Bronchial epithelial cell (primary cell): ENCODE measurements at places on chromosomes 5 and 9.

DNA sequence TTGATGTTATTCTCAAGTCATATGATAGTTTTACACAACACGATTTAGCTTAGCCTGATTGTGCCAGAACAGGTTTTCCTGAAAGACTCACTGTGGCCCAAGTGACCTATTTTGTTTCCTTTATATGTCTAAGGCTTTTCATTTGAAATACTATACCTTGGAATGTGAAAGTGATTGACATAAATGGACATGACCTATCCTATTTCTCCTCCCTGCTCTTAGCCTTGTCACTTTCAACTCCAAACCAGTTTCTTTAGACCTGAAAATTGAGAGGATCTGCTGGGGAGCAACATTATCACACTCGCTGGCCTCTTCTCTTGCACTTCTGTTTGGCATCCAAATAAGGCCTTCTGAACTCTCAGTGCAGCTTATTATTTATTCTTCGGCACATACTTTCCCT, 496.8 kb downstream of the MAT2B start:
- peak; percentile 51 for DNase-seq

DNA sequence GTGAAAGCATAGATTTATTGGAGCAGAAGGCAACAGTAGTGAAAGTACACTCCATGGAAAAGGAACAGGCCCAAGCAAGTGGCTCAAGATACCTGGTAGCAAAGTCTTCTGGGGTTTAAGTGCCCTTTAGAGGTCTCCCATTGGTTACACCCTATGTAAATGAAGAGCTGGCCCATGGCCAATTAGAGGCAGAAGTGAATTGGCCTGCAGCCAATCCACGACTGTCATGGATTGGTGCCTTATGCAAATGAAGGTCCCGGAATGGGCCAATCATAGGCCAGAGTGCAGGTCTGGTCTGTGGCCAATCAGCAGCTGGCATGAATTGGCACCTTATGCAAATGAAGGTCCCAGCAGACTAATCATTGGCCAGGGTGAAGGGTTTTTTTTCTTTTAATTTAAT, 64.2 kb upstream of the PCSK5 start:
- DNase-seq = no peak

- no peak for DNase-seq
Measured at GRCh38 chr5:144142824-144143162, 27.7 kb downstream of the YIPF5 start.

GRCh38 chr5:154369682-154370081, 76.1 kb upstream of the SAP30L start:
- no peak for DNase-seq

DNA sequence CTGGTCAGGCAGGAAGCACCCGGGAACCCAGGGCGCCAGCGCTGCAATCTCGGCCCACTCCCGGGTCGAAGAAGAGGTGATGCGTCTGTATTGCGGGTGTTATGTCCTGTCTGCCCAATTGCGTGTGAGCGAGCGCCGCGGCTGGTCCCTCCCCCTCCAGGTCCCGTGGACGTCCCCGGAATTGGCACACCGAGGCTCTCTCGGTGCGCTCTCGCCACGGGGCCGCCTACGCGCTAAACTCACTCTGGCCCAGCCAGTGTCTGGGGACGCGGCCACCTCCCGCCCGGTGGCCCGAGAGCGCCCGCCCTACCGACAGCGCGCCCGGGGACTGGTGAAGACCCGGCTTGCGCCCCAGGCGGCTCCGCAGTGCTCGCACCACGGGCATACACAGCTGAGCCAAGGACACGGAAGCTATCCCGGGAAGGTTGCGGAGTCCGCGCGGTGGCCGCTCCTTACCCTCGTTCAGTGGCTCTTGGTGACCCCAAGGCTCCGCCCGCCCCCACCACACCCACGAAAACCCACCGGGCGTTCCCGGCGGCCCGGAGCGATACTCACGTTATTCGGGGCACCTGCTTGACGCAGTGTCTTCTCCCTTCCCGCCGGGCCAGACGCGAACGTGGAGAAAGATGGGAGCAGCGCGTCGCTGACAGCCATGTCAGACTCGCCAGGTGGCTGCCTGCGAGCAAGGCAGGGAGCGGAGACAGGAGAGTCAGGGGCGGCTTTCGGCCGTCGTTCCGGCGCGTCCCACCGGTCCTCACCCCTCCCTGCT, 1.0 kb downstream of the KLF4 start:
- DNase-seq = peak; percentile 37

GRCh38 chr5:120463991-120464626, at the start of gene PRR16:
TSS of gene PRR16 (plus strand) at chr5:120464300.
- peak; percentile 13 for DNase-seq

DNA sequence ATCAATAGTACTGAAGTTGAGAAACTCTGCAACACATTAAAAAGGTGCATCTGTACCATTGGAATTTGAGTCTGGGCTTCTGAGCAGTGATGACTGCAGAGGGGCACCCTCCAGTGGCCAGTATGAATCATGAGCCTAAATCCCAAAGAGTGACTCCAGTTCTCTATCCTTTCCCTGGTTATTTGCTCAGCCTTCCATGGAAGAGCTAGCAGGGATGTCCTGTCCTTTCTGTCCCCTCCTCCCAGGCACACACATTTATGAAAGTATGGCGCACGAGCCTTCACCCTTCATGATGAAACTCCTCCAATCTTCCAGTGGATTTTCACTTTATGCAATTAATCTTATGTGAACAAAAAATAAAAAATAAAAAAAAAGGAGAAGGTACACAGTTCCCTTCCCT, 81.0 kb downstream of the ESM1 start:
- peak; percentile 51 for DNase-seq

DNA sequence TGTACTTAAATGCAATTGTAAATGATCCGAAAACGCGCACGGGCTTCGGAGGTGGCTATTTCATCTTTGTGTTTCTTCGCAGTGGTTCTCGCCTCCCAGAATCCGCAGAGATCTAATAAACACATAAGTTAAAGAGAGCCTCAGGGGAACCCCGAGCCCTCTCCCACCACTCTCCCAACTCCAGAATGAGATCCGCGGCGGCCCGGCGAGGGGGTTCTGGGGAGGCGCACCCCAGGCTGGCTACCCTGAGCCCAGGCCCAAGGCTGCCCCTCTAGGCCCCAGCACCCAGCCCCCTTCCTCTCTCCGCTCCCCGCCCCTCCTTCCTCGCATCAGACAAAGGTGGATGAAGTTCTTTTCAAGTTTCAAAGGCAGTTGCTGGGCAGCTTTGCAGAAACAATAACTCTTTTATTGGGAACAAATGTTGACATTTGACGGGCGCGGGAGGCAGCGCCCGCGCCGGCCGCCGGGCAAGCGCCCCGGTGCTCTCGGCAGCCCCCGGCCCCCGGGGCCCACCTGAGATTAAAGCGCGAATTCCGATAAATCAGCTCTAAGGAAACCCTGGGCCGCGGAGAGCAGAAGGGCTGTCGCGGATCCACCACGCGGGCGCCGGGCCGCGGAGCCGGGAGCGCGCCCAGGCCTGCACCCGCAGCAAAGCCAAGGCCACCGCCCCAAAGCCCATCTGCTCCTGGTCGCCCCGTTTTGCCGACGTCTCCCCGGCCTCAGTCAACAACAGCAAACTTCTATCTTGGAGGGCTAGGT, 8.4 kb downstream of the IRX2 start:
- no peak for DNase-seq

GRCh38 chr5:855771-856530, 5.2 kb upstream of the ZDHHC11 start:
- DNase-seq = no peak

DNA sequence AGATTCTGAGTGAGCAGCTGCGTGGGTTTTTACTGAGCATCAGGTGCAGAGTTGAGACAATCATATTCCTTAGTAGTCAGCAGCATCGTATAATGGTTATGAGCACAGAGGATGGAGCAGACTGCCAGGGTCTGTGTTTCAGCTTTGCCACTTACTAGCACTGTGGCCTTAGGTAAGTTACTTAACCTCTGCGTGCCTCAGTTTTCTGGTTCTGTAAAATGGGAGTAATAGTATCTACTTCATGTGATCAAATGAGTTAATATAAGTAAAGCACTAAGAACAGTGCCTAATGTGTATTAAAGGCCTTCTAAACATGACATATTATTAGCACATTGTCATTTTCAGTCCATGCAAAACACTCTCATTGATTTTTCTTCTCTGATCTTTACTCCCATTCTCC, 4.8 kb upstream of the BTF3 start:
- no peak for DNase-seq

DNA sequence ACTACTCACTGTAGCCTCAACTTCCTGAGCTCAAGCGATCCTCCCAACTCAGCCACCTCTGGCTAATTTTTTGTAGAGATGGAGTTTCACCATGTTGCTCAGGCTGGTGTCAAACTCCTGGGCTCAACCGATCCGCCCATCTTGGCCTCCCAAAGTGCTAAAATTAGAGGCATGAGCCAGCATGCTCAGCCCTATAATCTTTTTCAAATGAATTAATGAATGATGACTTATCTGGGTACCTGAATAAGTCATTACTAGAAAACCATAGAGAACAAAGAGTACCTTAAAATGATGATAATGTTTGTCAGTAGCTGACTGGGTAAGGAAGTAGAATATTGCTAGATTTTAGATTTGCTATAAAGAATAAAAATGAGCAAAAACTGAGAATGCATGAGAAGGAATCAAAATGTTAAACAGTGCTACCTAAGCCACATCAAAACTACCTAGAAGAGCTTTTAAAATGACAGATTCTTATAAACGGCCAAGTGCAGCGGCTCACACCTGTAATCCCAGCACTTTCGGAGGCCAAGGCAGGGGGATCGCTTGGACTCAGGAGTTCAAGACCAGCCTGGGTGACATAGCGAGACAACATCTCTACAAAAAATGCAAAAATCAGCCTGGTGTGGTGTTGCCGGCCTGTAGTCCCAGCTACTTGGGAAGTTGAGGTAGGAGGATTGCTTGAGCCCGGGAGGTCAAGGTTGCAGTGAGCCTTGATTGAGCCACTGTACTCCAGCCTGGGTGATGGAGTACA, 13.6 kb downstream of the FNBP1 start:
- DNase-seq = peak; percentile 38

DNA sequence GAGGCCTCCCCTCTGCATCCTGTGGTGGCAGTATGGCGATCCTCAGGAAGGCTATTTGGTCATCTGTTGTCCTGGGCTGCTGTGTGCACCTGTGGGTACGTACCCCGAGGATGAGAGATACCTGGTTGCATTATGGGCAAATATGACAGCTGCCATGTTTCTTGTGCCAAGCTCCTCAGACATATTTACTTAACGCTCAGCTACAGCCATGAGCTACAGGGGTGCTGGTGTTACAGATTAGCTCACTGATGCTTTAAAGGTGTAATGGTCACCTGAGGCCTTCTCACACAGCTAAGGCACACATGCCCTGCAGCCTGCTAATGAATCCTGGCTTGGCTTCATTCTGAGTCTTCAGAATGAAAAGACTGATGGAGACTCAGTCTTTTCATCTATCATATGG, 12.0 kb downstream of the NDST1 start:
- DNase-seq = no peak

DNA sequence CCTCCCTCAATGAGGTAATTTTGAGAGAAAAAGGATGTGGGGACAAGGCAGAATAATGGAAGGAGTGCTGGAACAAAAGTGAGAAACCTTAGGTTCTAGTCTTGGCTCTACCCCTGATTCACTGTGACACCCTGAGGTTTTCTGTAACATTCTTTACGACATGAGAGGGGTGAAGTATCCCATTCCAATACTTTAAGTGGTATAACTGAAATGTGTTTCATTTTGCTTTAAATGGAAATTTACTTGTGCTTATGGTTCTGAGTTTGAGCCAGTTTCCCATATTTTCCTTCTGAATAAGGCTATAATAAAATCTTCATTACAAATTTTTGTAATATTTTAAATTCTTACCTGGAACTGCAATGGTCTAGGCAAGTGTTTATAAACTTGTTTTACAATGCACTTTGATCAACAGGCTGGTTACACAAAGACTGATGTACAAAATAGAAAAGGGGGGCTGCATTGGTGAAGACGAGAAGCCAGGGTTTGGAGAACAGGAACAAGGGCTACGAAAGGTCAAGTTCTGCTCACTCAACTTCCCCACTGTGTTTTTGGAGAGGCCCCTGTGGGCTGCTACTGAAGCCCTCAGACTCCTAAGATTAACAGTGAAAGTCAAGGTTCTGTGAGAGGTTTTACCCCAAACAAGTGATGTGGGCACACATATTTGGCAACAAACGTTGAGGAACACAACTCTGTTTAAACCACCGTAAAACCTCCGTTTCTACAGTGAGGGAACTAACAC, 171.9 kb upstream of the ELL2 start:
- DNase-seq = no peak

- peak; percentile 38 for DNase-seq
Measured at GRCh38 chr5:117266280-117266679, 691.7 kb upstream of the SEMA6A start.

DNA sequence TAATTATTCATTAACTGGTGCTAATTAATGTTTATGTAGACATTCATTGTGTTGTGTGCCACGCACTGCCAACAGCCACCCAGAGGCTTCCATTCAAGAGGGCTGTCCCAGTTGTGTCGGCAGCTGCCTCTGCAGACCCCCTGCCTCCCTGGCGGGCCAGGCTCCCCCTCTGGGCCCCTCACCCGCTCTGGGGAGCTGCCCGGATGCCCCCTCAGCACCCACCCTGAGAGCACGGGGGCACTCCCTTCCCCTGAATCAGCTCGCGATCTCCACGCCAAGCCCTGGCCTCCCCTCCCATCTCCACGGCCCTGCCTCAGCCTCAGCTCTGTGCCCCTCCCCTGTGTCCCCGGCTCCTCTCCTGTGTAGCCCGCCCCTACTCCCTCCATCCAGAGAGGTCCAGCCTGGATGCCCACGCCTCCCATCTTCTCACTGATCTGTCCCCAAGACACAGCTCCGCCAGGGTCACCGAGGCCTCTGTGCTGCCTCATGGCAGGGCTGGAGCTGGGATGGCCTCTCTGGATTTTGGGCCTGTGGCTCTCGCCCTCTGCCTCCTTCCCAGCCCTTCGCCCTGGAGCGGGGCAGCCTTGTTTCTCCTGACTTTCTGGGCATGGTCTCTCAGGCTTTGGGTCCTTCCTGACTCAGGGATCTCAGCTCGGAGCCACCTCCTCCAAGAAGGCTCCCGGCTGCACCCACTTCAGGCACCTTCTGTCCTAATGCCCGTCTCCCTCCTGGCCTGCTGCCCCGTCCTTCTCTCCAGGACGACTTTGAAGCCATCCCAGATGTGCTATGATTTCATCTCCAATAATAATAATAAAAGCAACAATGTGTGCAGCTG, 16.0 kb upstream of the SLC9A3 start:
- no peak for DNase-seq

- peak; percentile 89 for DNase-seq
Measured at GRCh38 chr5:157511651-157512644, 51.9 kb downstream of the NIPAL4 start.

DNA sequence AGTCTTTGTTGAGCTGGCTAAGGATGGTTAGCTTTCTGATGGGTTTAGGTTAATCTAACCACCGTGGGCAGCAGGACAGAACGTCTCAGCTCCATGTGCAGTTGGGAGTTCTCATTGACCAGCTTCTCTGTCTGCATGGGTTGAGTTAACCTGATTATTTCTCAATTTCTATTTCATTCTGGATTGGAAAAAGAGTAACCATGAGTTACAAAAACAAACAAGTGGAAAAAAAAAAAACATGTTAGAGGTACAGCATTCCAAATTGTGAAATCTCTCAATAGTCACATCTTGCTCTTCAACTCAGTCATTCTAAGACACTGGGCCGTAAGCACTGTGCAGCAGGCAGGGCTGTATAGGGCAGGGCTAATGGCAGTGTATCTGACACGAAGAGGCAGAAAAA, 343.7 kb upstream of the KLF4 start:
- no peak for DNase-seq

GRCh38 chr5:74167206-74167929, 473.2 kb downstream of the ENC1 start:
- peak; percentile 86 for DNase-seq
